Activated T-cell treated with anti-CD3 and anti-CD28 coated beads for 1 hour (primary cell): ENCODE measurements at places on chromosomes 2 and 18.

DNA sequence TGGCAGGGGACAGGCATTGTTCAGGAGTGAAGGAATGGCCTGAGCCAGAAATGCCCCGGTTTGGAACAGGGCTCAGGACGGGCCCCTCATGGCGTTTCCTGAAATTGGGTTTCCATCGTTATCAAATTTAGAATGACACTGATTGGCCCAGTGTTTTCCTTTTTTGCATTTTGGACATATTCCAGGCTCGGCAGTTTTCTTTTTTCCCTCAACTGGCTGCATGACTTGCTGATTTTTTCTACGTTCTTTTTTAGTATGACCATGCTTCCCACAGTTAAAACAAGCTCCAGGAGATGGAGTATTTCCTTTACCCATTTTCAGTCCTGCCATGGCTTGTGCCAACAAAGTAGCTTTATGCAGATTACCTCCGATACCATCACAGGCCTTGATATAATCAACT is 20.4 kb upstream of the LYG2 start:
- DNase-seq = no peak

DNA sequence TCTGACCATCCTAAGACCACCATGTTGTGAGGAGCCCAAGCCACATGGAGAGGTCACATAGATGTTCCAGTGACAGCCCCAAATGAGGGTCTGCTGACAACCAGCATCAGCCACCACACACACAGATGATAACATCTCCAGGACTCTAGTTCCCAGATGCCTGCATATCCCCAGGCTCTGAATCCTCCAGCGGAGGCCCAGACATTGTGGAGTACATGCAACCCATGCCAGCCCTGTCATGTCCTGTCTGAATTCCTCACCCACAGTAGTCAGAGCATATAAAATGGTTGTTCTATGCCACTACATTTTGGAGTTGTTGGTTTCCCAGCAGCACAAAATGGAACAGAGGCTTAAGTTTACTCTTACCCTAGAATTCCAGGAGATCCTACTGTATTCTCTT is 122.0 kb upstream of the SLC35G4 start:
- DNase-seq = no peak

- no peak for DNase-seq
These were observed 38.9 kb downstream of the DNMT3A start for GRCh38 chr2:25302758-25303375.

DNA sequence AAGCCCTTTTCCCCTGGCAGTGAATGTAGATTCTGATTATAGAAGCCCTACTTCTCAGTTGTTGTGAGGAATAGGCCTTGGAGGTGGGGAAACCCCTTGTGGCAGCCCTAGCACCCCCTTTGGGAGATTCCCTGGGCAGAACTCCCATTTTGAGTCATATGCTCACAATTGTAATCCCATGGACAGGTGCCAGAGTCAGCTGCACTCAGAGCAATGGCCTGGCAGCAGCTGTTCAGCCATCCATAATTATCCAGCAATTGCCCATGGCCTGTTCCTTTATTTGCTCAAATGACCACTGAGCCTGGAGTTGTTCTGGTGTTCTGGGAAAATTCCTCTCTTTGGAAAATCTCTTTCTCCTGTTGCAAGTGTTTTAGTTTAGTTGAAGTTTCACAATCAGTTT is 71.7 kb downstream of the PTRHD1 start:
- DNase-seq = no peak

DNA sequence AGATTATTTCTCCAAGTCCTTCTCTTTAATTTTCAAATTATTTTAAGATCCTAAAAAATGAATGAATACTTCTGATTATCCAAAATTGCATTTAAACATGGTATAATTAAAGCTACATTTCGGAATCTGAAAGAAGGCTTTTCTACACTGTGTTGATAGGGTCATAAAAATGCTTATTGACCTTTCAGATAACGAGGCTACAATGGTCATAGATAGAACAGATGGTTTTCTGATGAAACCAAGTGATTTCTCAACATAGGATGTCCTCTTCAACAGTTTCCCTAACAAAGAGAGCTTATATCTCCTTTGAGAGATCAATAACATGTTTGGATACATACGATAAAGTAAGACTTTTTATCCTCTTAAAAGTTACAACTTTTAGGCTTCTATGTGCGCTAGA is 201.1 kb downstream of the PTH2R start:
- DNase-seq = no peak

DNA sequence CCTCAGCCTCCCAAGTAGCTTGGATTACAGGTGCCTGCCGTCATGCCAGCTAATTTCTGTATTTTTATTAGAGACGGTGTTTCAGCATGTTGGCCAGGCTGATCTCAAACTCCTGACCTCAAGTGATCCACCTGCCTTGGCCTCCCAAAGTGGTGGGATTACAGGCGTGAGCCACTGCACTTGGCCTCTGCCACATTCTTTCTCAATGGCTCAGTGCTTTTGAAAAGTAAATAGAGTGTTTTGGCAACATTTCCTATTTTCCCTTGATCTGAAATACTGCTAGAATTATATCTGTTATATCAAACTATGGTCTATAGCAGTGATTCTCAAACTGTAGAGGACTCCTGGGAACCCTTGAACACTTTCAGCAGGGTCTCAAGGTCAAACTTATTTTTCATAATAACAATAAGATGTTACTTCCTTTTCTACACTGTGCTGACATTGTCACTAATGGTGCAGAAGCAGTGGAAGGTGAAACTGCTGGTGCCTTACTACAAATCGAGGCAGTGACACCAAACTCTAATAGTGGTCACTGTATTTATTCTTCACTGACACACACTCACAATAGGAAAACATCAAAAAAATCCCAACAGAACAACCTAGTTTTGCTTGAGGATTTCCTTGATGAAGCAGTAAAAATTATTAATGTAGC is 10.6 kb downstream of the DAW1 start:
- DNase-seq = no peak

GRCh38 chr18:11947214-11948191 is 33.8 kb upstream of the IMPA2 start:
- peak; percentile 33 for DNase-seq

GRCh38 chr2:109157563-109158105 is 28.6 kb downstream of the SH3RF3 start:
- DNase-seq = no peak

DNA sequence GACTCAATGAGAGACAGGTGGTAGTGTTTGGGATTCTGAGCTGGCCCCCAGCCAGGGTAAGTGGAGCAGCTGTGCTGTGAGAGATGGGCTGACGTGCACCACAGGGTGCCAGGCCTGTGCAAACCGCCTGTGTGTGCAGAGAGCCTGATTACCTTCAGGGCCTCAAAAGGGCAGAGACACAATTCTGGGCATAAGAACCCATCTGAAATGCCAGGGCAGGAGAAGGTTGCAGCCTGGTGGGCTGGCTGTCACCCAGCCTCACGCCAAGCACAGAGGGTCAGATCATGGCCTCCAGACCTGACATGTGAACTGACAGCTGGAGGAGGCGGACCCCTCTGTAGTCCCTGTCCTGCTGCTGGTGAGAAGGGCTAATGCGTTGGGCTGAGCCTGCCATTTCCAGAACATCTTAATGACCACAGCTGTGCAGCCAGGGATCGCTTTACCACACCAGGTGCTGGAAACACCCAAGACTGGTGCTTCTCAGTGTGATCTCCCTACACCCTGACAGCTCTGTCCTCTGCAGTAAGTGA is 100.9 kb downstream of the ARL4C start:
- DNase-seq = no peak

GRCh38 chr2:215557701-215558100 is 121.8 kb upstream of the FN1 start:
- DNase-seq = no peak
